Esophagus muscularis mucosa (tissue), 4 donors: ENCODE measurements at places on chromosomes 3 and 15. TPM values are rescaled to one million over a fixed set of nuclear protein-coding genes. Genes with fewer than 3 reads are reported as not detected.

Gene GRAMD2A
- 0.33 TPM for total RNA-seq

Gene ARHGEF3
- 14.7 TPM for total RNA-seq

DNA sequence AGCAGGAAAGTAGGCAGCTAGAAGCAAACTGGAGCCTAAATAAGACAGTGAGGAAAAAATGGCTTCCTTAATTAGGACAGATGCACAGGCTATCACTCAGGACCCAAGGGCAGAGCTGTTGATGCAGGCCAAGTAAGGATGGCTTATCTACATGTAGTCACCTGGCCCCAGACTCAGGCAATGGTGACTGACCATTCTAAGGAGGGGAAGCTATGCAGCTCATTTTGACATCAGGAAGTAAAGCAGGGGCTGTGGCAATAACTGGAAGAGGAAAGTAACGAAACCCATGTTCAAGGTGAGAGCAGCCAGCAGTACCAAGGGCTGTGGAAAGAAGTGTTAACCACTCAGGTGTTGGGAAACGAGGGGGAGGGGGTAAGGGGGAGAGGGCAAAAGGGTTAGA, 16.2 kb downstream of the ACAD11 start:
- DNase-seq, result no peak

- no peak for DNase-seq
Measured at GRCh38 chr3:172280406-172281051, 167.7 kb downstream of the GHSR start.

Gene SNTN
- total RNA-seq, result not detected

DNA sequence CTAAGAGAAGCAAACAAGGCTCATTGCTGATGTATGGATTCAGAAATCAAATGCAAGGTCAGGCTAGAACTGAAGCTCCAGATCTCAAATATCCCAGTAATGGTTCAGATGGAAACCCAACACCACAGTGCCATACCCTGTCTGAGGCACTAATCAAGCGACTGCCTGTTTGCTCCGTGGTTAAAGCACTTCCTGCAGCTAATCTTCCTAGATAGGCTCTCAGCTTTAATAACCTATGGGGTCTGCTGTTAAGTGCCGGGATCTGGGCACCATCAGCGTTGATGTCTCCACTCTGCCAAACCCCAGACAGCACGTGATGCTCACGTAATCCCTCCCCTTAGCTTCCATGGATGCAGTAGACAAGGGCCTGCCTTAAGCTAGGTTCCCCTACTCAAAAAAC, 262.6 kb downstream of the MECOM start:
- DNase-seq, result no peak

GRCh38 chr3:187454085-187454815, 86.1 kb downstream of the RTP4 start:
- DNase-seq, result peak; percentile 24

- no peak for DNase-seq
Measured at GRCh38 chr3:169391672-169392071, 271.8 kb downstream of the MECOM start.

DNA sequence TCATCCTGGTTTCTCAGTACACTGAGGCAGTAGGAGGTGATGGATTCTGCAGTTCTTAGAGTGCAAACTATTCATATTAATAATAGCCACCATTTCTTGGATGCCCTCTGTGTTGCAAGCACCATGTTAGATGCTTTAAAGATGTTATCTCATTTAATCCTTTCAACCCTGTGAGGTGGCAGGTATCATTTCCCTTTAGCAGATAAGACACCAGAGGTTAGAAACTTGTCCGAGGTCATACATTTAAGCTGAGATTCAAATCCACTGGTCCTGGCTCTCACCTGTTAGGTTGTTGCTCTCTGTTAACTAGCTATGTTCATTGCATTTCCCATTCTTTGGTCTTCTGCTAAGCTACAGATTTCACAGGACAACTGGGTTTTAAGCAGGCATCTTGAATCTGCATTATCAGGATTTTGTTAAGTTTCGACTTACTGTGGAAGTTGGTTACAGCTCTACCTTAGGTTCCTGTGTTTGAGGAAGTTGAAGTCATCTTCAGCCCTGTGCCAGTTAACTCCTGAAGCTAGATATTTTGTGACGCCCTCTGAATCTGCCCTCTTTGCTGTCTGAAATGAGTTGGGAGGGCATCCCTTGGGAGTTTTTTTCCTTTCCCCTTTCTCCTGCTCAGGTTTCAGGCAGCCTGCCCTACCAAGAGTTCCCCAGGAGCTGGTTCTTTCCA, 6.4 kb downstream of the PDE8A start:
- DNase-seq, result no peak

GRCh38 chr3:105626739-105627138, 242.1 kb downstream of the CBLB start:
- no peak for DNase-seq

DNA sequence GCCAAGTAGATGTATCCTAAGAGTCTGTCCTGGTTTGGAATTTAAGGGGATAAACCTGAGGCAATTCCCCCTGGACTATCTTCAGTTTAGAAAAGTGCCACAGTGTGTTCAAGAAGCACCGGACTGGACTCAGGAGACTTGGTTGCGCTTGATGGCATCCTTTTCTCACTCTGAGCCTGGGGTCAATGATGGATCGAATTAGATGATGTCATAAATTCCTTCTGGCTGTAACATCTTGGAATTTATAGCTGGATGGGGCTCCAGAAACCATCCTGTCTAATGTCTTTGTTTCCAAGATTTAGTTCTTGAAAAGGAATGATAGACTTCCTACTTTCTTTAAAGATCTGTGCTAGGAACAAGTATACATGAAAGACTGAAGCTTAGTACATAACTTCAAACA, 280.6 kb downstream of the LPP start:
- DNase-seq, result no peak

- DNase-seq, result peak; percentile 17
Measured at GRCh38 chr3:151011427-151011826, 38.9 kb upstream of the CLRN1 start.
